ENCODE measurements at places on chromosomes 7 and 10.

GRCh38 chr7:42373285-42373684, 136.3 kb upstream of the GLI3 start:
- DNase-seq: no peak

DNA sequence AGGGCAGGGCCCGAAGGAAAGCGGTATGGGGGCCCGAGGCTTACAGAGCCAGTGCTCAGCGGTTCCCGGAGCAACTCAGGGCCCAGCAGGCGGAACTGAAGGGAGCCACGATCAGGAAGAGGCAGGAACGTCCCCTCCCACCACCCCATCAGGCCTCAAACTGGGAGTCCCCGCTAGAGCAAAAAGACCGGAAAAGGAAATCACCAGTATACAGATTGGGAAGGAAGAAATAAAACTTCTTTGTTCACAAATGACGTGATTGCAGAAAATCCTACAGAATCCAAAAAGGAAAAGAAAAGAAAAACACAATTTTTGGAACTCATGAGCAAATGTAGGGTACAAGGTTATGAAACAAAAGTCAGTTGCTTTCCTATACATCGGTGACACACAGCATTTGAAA, 21.6 kb upstream of the ZFAND2A start:
- no peak for DNase-seq

DNA sequence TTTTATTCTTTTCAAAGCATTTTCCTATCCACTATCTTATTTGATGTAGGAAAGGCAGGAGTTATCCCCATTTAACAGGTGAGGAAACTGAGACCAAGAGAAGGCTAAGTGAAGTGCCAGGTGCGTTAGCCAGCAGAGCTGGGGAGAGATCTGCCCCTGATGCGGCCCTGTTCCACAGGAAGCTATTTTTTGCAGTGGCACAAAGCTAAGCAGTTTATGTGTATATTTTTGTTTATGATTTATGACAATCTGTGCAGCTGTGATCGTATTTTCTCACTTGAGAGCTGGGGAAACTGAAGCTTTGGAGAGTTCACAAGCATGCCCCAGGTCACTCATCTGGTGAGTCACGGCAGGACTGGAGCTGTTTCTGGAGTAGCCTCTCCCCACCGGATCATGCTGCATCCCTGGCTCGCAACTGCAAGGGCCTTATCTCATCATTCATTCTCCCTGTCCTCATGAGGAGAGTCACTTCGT, 38.8 kb downstream of the SLC29A3 start:
- DNase-seq: no peak

DNA sequence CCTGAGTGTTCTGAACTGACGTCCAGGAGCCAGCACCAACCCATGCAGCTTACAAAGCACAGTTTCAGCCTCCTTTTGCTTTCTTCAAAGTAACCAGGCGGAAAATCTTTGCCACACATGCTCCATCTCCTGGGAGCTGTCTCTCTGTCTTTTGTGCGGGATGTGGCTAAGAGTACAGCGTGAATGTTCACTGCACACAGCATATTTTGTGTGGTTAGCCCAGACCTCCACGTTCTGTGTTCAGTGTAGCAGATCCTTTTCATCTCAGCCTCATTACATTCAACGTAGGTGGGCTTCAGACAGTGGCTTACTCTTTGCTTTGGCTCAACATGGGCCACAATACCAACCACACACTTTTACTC, 200.8 kb downstream of the TNS3 start:
- DNase-seq: no peak

DNA sequence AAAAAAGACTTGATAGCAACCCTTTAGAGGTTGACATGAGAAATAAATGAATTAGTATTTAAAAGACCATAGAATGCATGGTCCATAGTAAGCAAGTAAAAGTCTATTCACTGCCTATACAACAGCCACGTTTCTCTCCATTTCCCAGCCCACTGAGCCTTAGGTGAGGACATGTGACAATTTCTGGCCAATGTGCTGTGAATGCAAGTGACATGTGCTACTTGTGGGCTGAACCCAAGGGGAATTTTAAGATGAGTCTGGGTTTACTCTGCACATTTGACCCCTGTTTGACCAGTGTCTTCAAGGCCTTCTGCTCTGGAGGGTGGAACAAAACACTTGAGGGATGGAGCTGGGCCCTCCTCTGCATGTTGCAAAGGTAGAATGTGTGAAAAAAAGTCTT, 384.4 kb upstream of the KLF6 start:
- no peak for DNase-seq

- peak; percentile 33 for DNase-seq
Observed at GRCh38 chr7:1095621-1096155, 7.8 kb downstream of the GPER1 start.

DNA sequence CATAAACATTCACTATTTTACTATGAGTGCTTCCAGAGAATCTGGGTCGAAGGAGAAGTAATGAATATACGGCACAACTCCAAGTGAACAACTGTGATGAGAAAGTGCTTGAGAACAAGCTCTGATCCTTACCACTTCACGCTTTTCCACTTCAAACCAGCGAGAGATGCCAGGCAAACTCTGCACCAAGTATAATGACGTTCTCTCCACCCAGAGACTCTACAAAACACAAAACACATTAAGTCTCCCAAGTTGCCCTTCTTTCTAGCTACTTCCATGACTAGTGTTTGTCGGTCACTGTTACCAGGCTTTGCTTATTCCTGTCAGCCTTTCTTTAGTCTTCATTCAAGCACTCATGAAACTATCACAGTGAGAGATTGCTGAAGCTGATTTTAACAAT, 193.1 kb upstream of the IMMP2L start:
- DNase-seq: no peak

DNA sequence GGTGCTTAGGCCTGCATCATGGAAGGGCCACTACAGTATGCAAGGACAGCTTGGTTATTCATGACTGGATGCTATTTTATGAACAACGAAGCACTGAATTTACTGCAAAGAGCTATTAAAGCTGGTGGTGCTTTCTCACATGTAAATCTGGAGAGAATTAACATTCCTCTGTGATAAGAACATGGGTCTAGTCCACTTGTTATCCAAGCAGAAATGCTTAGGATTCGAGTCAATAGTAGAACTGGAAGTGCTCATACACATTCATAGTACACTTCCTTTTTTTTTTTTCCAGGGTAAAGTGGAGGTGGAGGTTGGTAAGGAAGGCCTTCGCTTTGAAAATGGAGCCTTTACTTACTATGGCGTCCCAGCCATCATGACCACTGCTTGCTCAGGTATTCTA, 35.0 kb downstream of the CNNM1 start:
- DNase-seq: no peak

- no peak for DNase-seq
Observed at GRCh38 chr10:122474131-122474818, 12.9 kb downstream of the HTRA1 start.

DNA sequence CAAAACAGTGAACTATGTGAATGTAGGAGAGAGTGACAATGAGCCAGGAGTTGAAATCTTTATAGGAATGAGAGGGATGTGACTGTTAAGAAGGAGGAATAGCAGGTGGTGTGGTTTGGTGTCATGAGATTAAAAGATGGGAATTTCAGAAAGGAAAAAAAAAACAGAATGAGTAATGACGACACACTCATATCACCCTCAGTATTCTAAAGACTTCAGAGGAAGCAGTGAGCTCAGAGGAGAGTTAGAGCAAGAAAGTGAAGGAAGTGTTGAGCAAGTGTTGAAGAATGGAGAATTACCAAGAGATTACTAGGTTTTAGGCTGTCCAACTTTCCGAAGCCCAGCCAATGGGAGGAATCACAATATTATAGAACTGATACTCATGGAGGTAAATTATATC, 220.5 kb upstream of the HGF start:
- DNase-seq: no peak

All from spleen (tissue), 13 donors.